ENCODE measurements at places on chromosomes 16 and 17.
A peak's percentile ranks its signal among the peaks of the same experiment; 100 is the strongest.

DNA sequence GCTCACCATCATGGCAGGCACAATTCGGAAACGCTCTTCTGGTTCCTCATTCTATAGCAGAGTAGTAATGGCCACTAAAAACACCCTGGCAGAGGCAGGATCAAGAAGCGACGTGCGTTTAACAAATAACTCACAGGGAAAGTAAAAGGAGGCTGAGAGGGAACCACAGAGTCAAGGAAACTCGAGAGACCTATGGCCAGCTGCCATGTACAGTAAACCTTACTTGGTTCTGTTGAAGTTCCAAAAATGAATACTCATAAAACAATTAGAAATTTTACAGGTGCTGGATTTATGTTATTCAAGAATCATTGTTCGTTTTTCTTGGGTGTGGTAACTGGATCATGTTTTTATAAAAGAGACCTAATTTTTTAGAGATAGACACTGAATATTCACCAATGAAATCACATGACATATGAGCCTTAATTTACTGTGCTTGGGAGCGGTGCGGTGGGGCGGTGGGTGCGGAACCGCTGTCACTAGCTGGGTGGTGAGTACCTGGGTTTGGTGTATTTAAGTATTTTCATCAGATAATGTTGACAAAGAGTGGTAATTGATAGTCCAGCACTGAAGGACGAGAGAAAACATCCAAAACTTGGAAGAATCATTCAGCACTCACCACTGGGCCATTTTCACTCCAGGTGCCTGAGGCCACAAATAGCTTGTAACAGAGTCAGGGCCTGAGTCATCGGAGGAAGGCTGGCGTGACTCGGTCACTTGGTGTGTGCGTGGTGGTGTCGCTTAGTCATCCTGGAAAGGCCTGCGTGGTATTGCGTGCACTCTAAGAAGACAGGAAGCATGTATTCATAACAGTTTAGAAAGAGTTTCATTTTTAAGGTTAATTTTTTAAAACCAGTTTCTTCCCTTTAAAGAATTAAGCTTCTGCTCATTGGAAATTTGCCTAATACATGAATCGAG lies 135.4 kb upstream of the CHMP6 start:
- DNase-seq: peak; percentile 96

DNA sequence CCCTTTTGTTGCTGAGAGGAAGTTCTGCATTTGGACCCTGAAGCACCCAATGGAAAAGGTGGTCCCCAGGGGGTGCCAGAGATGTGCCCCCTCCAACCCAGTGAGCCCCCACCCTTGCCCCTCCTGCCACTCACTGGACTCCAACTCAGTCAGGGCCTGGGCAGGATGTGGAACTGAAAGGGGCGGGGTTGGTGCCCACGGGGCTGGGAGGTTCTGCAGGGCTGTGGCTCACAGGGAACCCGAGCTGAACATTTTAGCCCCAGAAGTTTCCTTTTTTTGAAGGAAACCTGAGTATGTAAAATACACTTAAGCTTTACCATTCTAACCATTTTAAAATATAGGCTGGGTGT lies 15.8 kb upstream of the OGFOD3 start:
- no peak for DNase-seq

DNA sequence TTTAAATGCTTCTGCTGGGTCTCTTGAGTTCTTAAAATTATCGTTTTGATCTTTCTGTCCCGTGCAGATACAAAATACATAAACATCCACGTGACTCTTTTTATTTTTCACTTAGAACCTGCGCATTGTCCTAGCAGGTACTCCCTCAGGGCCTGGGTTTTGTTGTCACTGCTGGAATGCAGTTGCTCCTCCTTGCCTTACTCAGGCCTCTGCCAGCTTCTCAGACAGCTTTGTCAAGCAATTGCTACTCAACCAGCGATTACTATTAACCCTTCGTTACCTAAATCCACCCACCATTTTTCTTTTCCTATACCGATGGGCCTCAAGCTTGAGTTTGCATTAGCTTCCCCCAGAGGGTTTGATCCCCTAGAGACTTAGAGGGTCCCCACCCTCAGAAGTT lies 405.9 kb upstream of the RBFOX1 start:
- no peak for DNase-seq

- no peak for DNase-seq
Observed at GRCh38 chr16:16973707-16974591, 496.8 kb downstream of the XYLT1 start.

DNA sequence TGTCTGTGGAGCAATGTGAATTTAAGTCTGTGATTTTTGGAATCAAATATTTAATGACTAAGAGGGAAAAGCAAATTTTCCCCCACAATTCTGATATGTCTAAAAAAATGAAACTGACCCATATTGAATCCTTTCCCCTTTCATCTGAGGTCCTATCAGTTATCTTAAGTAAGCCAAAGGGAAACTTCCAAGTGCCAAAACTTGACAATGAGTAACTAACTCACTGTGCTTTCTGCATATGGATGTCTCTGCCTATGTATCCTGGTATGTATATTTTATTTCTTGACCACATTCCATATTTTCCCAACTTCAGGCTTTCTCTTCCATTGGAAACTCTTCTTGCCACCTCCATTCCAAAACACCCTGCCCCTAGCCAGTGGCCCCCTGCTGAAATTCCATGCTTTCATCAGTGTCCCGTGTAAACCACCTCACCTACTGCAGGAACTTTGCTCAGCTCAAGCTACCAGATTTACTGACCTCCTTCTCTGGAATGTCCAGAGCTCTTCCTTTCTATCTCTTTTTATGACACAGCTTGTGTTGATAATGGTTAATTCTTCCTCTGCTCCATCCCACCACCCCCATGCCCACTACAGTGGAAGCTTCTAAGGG lies 59.0 kb downstream of the TOX3 start:
- DNase-seq: no peak

- DNase-seq: no peak
Observed at GRCh38 chr17:74446551-74447500, 14.9 kb downstream of the GPRC5C start.

GRCh38 chr17:50022463-50023130 lies 27.6 kb upstream of the DLX3 start:
- no peak for DNase-seq

DNA sequence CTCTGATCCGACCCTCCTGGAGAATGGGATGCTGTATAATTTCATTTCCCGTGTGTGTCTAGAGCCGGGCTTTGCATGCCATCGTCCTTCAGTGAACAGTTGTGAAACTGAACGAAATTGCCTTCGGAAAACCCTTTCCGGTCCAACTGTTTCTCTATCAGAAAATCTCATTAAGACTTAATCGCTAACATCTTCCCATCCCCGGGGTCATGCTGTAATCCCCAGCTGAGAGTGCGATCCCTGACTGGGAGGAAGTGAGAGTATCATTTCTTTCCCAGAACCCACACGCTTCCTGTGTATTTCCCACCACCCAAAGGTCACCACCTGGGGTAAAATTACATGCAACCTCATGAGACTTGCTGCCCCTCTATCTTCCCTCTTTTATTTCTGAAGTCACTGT lies 75.6 kb upstream of the RBFOX1 start:
- DNase-seq: no peak

DNA sequence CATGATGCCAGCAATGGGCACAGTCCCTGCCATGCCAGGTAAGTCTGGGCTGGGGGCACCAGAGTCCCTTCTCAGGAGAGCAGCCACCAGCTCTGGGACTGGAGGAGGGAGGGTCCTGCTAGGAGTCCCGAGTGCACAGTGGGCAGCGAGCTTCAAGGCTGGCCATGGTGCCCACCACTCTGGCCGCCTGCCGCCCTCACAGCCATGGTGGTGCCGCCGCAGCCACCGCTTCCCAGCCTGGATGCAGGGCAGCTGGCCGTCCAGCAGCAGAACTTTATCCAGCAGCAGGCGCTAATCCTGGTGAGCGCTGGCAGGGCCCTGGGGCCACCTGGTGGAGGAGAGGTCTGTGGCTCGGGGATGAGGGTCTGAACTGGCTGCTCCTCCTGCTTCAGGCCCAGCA lies 17.9 kb upstream of the SMIM5 start:
- no peak for DNase-seq

DNA sequence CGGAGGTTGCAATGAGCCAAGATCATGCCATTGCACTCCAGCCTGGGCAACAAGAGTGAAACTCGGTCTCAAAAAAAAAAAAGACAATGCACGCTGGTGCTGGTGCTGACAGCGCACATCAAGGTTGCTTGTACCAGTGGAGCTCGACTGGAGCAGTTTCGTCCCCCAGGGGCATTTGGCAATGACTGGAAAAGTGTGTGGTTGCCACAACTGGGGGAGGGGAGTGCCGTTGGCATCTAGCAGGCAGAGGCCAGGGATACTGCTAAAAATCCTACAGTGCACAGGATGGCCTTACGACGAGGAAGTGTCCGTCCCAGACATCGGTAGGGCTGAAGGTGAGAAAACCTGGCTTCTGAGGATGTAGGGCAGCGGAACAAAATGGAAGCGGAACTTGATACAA lies 2.4 kb downstream of the MEAK7 start:
- DNase-seq: no peak

DNA sequence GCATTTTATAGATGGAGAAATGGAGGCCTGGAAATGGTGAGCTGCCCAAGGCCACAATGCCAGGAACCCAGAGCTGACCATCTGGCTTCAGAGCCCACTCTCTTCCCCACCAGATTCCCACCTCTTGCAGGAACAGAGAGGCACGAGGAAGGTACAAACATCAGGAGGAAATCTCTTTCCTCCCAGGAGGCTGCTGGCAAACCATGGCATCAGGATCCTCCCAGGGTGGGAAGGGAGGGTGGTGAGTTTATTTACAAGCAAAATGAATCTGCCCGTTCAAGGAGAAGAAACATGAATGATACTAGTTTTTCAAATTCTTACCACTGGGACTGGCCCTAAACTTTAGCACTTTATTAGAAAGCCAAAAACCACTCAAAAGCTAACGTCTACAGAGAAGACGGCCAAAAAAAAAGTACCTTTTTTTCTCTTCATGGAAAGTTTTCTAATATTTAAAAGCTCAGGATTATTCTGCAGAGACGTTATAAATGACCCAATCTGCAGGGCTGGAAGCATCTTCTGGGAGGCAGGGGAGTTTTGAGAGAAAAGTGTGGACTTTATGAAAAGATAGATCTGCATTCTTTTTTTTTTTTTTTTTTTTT lies 79.1 kb downstream of the NXN start:
- DNase-seq: no peak

GRCh38 chr17:44137891-44138709 lies 3.6 kb upstream of the HROB start:
- DNase-seq: peak; percentile 66

DNA sequence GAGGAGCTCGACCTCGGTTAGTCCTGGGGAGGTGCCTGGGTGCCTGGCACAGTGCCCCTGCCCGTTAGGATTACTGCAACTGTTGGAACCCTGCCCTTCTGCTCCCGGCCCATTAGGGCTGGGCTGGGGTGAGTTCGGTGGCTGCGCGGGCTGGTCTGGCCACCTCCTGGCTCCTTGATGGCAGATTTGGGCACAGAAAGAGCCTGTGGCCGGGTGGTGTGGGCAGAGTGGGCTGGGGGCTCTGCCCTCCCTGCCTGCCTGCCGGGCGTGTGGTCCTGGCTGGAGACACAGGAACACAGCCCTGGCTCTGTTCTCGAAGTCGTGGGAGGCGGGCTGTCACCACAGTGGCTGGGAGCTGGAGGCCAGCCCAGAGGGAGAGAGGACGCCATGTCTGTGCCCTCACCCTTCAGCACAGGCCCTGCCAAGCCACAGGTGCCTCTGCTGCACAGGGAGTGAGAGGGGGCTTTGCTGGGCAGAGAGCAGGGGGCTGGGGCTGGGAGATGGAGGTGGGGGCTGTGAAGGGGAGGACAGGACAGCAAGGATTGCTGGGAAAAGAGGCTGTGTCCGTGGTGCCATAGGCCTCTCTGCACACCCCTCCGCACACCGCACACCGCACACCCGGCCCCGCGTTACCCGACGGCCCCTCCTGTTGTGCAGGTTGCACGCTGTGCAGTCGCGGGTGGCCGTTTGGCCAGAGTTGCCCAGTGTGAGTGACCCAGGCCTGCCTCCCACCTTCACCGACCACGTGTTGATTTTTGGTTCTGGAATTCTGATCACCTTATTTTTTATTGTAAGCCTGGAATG lies 236.6 kb upstream of the GSE1 start:
- no peak for DNase-seq

DNA sequence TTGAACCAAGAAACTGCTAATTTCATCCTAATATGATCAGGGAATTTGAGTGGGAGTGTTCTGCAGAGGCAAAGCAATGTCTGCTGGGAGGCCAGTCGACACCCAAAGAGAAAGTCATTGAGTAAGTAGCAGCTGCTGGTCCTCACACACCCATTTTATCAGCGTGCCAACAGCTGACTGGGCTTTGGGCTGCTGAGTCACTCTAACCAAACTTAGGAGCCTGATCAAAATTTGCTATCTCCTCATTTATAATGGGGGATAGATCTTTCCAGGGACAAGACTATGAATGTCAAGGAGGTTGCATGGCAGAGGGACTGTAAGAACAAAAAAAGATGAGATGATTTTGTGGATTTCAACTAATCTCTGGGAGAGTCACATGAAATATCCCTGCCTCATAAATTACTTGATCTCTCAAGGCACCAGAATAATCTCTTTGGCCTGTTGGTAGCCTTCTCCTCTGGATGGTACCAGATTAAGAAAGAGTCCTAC lies 32.9 kb downstream of the CPSF4L start:
- DNase-seq: peak; percentile 67

DNA sequence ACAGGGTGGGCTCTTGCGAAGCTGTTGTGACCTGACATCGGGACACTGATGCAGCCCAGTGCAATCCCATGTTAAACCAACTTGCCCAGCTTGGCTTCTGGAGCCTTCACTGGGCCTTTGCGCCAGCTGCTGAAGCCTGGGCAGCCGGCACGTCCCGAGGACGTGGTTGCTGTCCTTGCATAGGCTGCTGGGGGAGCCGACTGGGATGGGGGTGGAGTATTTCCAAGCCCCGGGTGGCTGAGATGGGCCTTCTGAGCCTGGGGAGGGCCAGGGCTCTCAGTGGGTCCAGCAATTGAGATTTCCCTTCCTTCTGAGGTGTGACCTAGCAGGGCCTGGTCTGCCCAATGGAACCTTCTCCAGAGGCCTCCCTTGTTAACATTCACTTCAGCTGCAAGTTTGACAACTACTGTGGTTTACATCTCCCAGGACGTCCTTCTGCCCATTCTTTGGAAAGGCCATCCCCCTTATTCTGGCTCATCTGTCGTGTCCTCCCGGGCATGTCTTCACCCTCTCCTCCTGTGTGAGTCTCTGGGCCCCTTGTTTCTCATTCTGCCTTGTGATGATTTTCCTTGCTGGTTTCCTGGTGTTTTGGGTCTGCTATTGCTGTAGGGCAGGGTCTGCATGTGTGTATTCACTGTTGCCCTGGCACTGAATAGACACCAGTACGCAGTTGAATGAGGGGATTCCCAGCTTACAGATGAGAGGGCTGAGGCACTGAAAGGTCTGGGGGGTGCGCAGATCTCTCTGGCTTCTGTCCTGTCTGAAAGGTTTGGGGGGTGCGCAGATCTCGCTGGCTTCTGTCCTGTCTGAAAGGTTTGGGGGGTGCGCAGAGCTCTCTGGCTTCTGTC lies 34.4 kb downstream of the HAPSTR1 start:
- DNase-seq: no peak
